HepG2 (cell line): ENCODE measurements at places on chromosomes 5 and 9.

GRCh38 chr5:501831-502184 lies 22.4 kb downstream of the SLC9A3 start:
- no peak for DNase-seq

DNA sequence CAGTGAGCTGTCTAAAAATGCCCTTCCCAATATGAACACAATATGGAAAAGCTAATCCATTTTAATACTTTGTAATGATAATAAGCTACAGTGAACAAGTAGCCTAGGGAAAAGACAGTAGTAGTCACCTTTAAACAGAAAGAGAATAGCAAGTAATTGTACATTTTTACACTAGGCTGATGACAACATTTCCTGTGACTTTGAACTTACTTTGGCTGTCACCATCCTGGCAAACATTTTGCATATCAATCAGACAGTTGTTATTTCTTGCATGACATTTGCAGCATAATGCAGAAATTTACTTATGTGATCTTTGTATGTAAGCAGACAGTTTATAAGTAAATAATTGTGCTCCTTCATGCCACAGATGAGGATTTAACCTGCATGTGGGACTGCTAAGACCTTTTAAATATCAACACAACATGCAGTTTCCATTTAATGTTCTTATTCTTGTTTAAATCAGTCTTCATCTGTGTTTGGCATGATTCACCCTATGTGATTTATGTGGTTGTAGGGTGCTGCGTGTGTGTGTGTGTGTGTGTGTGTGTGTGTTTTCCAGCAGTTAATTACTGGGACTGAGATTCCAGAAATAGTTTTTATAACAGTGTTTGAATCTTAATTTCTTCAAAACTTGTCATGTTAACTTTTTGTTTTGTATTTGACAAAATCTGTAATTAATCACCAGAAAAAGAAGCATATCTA lies 997.1 kb upstream of the ARRDC3 start:
- DNase-seq = no peak

GRCh38 chr9:18338042-18338441 lies 135.9 kb upstream of the ADAMTSL1 start:
- DNase-seq = no peak

DNA sequence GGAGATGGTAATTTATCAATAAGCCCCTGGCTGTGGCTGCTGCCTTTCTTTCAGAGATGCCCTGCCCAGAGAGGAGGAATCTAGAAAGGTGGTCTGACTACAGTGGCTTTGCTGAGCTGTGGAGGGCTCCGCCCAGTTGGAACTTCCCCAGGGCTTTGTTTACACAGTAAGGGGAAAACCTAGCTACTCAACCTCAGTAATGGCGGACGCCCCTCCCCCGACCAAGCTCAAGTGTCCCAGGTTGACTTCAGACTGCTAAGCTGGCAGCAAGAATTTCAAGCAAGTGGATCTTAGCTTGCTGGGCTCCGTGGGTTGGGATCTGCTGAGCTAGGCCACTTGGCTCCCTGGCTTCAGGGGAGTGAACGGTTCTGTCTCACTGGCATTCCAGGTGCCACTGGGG lies 865.4 kb upstream of the ACO1 start:
- DNase-seq = peak; percentile 5
